Cortex of kidney (tissue), 1 donor: ENCODE measurements at places on chromosomes 16 and 17.

DNA sequence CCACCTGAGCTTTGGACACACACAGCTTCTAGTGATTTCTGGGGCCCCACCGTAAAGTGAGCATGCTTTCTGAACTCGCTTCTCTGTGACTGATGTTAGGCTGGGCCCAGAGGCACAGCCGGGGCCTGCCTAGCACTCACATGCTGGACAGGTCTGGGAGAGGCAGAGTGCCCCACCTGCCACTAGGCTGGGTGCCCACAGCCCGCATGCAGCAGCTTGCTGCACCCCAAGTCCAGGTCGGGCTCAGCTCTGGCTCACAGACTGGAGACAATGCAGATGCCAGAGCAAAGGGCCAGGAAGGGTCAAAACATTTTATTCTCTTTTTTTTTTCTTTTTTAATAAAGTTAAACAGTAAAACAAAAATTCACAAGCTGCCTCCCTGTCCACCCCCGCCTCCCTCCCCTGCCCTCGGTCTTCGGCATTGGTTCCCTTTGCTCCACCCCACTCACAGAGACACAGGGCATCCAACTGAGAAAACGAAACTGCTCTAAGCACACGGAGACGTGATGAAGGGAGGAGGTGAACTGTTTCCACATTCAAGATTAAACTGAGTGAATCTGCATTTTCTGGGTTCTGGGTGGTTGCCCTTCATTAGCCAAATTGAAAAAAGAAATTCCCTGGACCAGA lies 9.7 kb downstream of the CNP start:
- DNase-seq = no peak

- DNase-seq = no peak
These were observed 195.5 kb downstream of the RAB11FIP4 start for GRCh38 chr17:31586946-31587345.

- DNase-seq = no peak
These were observed 110.4 kb downstream of the MRTFB start for GRCh38 chr16:14181371-14182050.

DNA sequence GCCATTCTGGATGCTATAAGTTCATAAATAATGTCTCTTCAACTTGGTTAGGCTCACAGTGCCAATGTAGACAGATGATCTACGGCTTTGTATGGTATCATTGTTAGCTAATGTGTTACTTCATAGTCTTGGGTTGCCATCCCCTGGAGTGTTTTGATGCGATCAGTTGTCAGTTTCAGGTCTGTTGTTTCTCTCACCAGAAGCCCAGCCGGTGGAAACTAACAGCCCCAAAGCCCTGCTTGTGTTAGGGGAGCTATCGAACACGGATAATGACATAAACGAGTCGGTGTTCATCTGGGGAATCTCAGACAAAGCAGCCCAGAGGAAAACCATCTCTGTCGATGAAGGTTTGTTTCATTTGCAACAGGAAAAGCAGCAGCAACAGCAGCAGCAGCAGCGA lies 107.4 kb upstream of the ANKFN1 start:
- no peak for DNase-seq

GRCh38 chr16:77995843-77996455 lies 26.4 kb upstream of the CLEC3A start:
- no peak for DNase-seq

GRCh38 chr16:48146710-48147109 lies 9.1 kb downstream of the ABCC12 start:
- no peak for DNase-seq

GRCh38 chr17:57344261-57344660 lies 87.9 kb downstream of the MSI2 start:
- DNase-seq = no peak

DNA sequence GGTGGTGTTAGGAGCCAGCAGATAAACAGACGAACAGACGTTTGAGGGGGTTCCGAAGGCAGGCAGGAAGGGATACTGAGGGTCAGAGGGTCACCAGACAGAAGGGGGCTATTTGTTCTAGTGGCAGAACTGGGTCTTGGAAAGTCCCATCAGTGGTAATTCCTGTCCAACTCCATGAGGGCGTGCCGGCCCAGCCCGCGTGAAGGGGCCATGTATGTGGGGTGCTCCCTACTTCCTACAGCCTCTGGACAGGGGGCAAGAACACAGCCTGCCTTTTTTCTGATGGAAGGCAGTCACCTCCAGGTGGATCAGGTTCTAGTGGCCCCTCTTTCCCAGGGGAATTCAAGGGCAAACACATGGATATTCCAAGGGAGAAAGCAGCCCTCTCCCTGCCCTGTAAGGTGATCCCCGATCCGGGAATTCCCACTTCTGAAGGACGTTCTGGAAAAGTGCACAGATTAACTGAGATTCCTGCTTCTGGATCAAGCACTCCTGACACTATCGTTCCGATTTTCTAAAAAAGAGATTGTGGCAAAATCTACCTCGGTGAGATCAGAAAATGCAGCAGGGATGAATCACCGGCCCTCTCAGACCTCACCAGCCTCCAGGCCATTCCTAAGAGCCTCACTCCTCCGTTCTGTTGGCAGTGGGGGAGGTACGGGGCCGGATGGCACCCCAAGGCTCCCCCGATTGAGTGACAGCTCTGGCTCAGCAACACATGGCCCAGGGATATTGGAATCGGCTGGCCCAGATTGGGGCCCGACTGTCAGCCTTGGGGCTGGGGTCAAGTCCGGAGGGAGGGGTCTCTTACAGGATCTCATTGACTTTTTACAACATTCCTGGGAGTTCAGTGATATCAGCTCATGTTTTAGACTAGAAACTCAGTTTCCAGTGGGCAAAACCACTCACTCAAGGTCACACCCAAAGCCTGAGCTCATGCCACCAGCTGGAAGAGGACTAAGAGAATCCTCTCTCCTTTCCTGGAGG lies 12.4 kb downstream of the STX1B start:
- no peak for DNase-seq

- DNase-seq = no peak
These were observed 119.2 kb downstream of the XYLT1 start for GRCh38 chr16:17351441-17352035.

DNA sequence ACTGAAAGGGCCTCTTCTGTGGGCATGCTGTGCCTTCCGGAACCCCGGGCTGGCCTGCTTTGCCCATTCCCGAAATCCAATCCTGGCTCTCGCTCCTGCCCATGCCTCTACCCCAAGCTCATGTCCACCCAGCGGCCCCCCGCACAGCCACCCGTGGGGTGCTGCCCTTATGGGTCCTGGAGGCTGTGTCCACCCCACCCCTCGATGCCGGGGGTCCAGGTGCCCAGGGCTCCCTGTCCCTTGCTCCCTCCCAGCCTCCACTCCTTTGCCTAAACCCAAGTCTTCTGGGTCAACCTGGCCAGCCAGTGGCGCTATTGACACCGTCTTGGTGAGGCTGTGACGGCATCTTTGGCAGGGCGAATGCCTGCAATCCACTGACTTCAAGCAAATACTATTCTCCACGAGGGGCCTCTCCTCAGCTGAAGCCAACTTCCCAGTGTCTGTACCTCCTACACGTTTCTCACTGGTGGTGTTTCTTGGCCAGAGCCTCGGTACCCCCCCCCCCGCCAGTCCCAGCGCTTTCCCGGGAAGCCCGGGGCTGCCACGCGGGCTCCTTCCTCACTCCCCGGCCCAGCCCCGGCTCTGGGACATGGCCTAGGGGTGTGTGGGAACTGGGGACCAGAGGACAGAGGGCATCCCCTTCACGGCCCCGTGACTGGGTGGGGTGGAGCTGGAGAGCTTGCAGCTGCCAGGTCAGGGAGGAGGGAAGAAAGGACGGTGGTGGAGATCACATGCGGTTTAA lies 12.2 kb upstream of the DUS1L start:
- DNase-seq = no peak

DNA sequence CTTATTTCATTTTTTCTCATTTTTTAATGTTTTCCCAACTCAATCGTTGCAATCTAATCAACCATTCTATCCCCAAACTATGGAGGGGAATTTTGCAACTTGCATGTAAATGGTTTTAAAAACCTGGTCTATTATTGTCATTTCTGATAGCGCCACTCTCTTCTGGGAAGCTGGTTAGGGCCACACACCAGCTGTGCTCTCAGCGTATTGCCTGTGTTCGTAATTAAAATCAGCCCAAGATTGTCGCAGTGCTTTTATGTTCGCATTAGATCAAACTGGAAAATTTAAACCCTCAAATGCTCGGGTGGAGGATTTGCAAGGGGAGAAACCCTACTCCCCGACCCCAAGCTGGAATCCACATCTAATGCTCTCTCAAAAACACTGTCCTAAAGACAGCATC lies 123.5 kb upstream of the CACNG5 start:
- no peak for DNase-seq

- no peak for DNase-seq
These were observed 136.3 kb downstream of the NLK start for GRCh38 chr17:28178800-28179199.

GRCh38 chr16:84570739-84571403 lies 47.0 kb downstream of the COTL1 start:
- DNase-seq = no peak

DNA sequence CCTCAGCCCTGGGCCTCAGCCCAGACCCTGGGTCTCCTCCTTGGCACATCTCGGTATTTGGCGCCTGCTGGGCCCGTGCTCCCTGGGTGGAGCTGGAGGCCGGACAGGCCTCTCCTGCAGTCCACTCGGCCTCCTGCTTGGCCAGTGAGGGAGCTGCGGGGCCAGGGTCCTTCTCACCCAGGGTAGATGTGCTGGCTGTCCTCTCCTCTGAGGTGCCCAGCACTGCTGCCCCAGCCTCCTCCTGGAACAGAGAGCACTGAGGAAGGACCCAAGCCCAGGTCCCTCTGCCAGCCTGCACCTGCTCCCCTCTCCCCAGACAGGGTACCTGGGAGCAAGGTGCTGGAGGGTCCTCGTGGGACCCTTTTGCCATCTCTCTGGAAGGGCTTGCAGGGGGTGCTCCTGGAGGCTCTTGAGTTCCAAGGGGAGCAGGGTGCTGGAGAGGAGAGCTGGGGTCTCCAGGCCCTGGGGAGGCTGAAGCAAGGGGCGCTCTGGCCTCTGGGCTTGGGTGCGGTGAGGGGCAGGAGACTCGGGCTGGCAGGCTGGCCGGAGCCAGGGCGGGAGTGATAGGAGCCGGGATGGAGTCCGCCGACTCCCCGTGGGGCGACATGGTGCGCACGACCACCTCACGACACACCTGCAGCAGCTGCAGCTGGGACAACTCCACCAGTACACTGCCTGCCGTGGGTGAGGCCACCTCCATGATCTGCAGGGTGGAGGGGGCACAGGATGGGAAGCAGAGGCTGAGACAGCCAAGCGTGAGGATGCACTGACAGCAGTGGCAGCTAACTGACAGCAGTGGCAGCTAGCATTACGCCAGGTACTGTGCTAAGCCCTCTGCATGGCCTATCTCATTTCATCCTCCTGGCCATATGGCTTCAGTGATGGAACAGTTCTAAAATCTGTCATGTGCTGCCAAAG lies 17.8 kb downstream of the TSPOAP1 start:
- no peak for DNase-seq

DNA sequence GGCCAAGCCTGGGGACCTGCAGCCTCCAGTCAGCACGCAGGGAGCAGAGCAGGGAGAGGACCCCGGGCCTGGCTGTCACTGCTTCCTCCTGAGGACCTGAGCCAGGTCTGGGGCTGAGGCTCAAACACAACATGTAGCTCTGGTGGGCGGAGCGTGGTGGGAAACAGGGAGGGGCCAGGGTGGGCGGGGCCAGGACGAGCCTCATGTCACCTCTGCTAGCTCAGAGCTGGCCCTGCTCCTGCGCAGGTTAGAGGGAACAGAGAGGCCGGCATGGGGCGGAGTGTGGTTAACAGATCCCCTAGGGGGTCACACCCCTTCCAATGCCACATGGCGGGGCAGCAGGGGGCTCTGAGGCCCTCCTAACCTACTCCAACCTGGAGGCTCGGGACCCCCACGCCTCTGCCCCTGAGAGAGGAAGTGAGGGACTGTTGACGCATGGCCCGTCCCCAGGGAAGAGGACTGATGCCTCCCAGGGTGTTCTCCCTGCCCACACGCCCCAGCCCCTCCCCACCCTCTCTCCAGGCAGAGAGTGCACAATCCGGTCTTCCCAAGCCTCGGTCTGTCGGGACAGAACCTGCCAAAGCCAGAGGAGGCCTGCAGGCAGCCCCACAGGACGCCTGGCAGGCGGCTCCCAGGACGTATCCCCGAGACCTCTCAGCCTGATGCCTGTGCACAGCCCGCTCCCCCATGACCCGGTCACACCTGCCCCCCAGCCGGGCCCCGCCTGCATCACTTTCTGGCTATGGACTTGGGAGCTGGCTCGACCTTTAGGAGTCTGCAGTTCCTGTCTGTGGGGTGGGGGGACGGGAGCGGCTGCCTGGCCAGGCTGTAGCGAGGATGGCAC lies 15.2 kb downstream of the PIEZO1 start:
- no peak for DNase-seq

DNA sequence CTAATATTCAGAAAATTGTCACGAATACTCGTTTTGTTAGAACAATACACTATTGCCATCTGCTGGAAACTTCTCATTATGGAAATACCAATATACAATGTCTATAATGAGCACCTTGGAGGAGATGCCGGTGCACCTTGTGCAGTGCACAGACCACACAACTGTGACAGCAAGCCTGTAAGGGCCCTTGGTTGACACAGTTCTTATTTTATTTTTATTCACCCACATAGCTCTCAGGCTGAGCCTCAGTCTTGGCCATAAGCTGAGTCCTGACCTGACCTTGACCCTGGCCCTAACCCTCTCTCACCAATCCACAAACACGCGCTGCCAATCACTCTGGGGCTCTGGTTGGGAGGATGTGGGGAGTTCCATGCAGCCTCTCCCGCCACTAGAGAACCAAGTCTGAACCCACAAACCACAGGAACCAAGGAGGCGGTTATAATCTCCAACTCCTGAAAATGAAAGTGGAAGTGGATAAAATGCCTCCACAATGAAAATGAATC lies 7.6 kb downstream of the AIPL1 start:
- DNase-seq = no peak

- DNase-seq = no peak
These were observed 2.7 kb downstream of the N4BP1 start for GRCh38 chr16:48607056-48607825.

GRCh38 chr17:17566896-17567513 lies 24.5 kb downstream of the PEMT start:
- no peak for DNase-seq

DNA sequence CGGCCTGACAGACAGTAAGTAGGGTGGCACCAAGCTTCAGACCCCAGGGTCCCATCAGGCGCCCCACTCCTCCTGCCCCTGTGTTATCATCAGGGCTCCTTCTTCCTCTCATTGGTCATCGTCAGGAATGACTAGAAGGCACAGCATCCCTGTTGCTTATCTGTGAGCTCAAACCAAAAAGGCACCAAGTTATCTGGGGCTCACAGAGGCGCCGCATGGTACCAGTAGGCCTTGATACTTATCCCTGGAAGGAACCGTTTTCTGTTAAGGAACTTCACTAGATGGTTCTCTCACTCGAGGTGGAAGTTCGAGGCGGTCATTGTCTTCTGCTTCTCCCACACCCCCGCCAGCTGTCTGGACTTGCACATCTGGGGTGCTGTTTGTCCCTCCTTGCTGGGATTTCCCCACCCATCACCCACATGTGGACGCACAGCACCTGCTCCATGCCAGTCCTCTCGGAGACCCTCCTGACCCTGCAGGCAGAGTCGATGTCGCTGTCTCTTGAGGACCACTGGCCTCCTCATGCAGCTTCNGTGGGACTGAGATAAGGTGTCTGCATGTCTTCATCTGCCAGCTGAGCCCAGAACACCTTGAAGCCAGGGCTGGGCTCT lies 52.1 kb downstream of the METRNL start:
- no peak for DNase-seq
